CD4-positive, alpha-beta T cell treated with Interleukin-12 subunit alpha and Interleukin-12 subunit beta, for 1 hour (primary cell): ENCODE measurements at places on chromosomes 7 and 10.

- DNase-seq, result no peak
These were observed 3.0 kb upstream of the PHYHIPL start for GRCh38 chr10:59173414-59173813.

DNA sequence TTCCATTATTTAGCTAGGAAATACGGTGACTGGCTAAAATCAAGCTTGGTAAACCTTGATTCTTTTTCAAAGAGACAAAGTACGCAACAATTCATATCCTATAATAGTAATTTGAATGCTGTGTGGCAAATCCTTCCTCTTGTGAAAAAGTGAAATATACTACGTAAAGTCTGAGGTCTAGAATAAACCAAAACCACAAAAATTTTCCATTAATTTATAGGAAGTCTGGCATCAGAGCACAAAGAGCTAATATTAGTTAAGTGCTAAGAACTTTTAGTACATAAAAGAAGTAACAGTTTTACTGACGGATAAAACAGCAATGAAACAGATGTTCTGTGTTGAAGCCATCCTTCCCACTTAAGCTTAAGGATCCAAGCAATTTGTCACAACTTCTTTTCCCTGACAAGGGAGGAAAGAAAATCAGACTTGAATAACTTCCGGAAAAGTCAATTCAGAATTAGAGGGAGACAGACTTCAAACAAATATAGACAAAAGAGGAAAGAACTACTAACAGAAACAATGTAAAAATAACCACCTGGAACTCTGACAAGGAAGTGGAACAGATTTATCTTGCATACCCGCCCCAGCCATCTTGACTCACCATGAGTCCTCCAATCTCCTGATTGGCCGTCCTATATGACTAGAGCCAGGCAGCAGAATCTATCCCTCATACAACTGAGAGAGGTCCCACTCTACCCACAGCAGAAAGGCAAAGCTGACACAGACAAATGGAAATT is 34.6 kb downstream of the RHEB start:
- no peak for DNase-seq

- DNase-seq, result peak; percentile 2
These were observed 60.7 kb downstream of the EXOC4 start for GRCh38 chr7:133313575-133313974.

- DNase-seq, result no peak
These were observed 108.7 kb downstream of the DOCK1 start for GRCh38 chr10:127013691-127014473.

DNA sequence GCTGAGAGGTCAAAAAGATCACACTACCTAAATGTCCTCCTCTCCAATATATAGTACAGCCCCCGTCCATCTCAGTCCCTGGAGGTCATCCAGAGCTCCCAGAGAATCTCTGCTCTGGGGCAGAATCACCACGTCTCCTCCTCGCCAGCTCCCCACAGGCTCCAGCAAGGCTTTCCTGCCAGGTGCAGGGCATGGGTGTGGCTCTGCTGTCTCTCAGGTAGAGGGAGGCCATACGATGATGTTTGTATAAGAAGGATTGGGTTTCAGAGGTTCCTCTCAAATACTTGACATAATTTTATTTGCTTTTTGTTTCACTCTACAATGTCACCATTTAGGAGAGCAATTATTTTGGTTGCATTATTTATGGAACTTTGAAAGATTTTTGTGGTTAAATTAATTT is 98.3 kb upstream of the PRSS58 start:
- no peak for DNase-seq

DNA sequence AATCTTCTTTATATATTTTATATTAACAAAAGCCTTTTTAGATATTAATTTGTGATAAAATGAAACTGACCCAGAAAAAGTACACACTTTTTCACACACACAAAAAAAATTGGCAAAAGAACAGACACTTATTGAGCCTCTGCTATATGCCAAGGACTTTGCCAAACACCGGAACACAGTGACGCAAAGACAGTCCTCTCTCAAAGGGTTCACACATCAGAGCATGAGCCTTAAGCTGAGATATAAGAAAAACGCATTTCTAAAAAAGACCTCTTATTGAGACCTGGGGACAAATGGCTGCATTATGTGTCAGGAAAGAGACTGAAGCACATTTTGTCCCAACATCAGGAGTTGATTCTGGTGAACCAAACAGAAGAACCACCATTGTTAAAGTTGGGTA is 24.0 kb upstream of the ABCB4 start:
- DNase-seq, result no peak

GRCh38 chr7:78924581-78924980 is 528.9 kb downstream of the MAGI2 start:
- DNase-seq, result no peak

DNA sequence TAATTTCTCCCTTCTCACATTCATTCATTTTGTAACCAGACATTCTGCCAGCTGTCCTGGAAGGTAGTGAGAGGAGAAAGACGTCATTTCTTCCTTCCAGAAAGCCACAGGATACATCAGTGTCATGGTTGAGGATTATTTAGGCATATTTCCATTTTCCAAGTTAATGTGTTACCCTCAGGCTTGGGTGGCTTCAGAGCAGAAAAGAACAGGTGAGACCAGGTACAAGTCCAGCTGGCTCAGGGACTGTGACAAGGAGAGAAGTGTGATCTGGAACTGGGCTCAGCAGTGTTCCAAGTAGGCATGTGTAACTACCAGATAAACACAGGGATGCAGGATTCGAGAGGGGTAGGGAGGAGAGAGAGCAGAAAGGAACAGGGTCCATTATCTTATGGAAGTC is 386.9 kb downstream of the GALNT17 start:
- DNase-seq, result no peak

DNA sequence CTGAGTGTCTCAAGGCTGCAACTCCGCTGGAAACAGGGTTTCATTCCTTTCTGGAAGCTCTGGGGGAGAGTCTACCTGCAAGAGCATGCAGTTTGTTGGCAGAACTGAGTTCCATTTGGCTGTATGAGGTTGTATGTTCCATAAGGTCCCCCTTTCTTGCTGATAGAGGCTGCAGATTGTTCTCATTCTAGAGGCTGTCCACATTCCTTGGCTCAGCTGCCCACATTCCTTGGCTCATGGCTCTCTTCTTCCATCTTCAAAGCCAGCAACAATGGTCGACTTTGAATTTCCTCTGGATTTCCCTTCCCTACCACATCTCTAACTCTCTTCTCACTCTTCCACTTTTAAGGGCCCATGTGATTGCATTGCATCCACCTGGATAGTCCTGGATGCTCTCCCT is 147.3 kb upstream of the CDCA7L start:
- DNase-seq, result no peak

DNA sequence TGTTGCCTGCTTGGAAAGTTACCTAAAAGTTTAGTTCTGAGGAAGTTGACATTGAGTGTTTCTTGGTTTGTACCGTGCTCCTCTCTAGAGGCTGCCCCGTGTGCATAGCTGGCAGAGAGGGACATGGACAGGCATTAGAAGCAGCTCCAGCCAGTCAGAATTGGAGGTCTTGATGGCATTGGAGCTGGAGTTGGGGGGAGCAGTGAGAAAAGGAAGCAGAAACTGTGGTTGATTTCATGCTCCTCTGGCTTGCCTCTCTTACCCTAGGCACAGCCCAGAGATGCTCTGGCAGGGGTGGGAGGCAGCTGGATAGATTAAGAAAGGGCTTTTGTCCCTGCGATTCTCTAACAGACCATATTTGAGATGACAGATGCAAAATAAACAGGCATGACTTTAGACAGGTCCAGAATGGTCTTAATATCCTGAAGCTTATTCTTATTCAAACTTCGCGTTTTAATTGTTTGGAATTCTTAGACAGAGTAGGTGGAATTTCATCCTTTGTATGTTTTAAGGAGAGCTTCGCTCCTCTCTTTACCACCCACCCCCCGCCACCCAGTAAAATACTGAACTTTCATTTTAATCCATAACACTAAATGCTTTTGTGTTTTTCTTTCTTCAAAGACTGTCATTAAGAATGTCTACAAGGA is 73.5 kb upstream of the GLCCI1 start:
- no peak for DNase-seq

- DNase-seq, result no peak
These were observed 5.1 kb downstream of the GSTO2 start for GRCh38 chr10:104273899-104274575.

- DNase-seq, result no peak
These were observed 264.6 kb upstream of the BMPER start for GRCh38 chr7:33640741-33641140.

GRCh38 chr7:10644849-10645248 is 328.8 kb upstream of the PHF14 start:
- DNase-seq, result no peak

DNA sequence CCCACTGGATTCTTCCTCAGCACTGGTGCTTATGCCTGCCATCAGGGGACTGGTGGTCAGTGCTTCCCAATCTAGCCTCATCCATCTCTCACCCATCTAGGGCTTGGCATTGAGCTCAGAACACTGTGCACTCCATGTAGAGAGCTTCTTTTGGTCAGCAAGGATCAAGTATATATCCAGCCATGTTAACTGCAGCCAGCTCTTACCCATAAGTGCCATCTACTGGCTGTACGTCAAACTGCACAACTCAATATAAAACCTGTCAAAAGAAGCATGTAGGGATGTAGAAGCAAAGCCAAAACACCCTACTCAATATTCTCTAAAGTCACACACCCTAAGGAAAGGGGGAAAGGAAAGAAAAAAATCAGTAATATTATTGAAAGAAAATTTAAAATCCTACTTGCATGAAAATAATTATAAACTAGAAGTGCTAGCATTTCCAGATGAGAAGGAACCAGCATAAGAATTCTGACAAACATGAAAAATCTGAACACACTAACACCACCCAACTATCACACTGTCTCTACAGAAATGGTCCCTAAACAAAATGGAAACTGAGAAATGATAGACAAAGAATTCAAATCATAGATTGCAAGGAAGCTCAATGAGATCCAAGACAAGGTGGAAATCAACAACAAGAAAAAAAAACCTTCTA is 531.1 kb upstream of the STEAP1 start:
- peak; percentile 19 for DNase-seq

- no peak for DNase-seq
These were observed 13.6 kb downstream of the GPRIN2 start for GRCh38 chr10:46542567-46543465.

GRCh38 chr7:36231406-36231805 is 78.4 kb downstream of the EEPD1 start:
- no peak for DNase-seq

DNA sequence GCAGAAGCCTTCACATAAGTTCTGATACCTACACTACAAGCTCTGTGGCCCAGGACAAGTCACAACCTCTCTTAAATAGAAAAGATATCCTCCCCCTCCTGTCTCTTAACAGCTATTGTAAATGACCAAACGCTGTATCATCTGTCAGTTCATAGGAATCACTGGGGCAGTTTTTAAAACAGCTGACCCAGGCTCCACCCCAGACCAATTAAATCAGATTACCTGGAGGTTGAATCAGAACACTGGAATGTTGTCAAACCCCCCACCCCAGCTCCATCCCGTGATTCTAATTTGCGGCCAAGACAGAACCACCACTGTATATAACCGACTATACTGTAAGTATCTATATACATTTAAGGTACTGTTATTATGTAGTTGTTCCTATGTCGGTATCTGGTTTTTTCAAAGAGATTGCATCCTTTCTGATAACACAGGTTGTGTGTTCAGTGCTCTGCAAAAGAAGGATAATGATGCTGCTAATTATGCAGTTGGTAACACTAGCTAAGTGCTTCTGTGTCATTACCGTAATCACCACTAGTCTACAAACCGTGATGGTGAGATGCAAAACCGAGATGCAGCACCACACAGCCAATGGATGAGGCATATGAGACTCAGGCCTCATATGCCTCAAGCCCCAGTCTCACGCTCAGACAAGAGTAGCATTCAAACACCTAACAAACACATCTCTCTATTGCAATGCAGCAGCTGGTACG is 47.4 kb downstream of the TNS3 start:
- DNase-seq, result no peak

DNA sequence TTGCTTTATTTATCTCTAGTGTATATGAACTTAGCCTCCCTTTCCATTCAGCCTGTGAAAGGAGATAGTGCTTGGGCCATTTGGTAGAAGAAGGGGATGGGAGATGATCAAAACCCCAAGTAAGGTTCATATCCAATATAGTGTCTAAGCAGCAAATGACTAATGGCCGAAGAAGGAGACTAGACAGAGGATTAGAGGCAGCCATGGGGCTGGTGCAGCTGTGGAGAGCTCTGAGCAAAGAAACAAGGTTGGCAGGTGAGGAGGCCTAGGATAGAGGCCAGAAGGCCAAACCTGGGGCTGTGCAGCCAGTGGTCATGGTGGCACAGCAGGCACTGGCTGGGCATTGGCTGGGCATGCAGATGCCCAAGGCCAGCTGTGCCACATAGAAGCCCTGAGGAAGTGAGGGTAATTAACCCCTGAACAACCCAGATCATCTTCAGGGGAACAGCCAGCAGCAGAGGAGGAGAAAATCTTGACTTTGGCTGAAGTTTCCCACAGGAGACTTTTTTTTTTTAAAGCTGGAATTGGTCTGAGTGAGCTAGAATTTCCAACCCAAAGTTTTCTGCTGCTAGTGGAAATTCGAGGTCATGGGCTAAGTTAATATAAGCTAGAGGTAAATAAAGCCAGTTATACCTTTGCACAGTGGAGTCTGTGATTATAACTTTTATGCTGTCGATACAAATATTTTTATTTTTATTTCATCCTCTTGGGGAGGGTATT is 10.3 kb upstream of the CPA1 start:
- DNase-seq, result no peak

DNA sequence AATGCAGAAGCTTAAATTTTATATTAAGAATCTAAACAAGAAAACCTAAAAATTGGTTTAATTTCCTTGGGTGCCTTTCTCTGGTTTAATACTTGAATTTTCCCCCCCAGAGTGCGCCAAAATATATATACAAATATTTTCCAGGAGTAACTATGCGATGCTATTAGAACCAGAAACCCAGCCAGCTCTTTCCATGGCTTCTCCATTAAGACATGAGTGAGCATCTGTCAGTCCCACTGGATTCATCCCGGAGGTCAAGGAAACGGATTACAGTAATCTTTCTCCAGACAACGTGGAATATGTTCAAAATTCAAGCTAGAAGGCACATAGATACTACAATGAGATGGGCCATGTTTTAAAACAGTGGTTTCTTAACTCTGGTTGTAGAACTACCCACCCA is 148.8 kb downstream of the TAX1BP1 start:
- DNase-seq, result no peak

GRCh38 chr7:156056534-156056933 is 244.3 kb upstream of the SHH start:
- DNase-seq, result no peak

- DNase-seq, result no peak
These were observed 49.9 kb downstream of the SORBS1 start for GRCh38 chr10:95511314-95511713.

DNA sequence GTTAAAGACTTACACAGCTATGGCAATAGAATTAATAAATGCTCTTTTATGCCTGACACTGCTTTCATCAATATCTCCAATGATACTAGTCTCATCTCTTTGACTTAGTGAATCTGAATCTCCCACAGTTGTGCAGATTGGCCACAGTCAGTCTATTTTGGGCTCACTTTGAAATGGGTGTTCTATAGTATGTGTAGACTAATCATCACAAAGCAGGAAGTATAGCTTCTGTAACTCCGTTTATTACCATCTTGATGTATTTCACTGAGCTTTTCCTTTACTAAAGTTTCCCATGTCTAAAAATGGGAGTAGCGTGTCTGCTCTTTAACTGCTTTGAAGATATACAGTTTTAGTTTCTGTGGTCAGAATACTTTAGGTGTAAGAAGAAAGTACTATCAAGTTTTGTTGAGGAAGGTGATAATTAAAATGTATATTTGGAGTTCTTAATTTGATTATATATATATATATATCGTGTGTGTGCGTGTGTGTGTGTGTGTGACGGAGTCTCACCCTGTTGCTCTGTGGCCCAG is 70.1 kb downstream of the ST7 start:
- DNase-seq, result no peak

- DNase-seq, result no peak
These were observed 6.7 kb downstream of the SKAP2 start for GRCh38 chr7:26857506-26858240.
